ENCODE measurements at places on chromosomes 5 and 9. TPM values are rescaled to one million over a fixed set of nuclear protein-coding genes. Genes with fewer than 3 reads are reported as not detected.

Gene PAPPA
- 0.13 TPM for total RNA-seq

Gene ALDOB
- 4,002 TPM for total RNA-seq

Gene TEX48
- total RNA-seq = not detected

Gene TERT
- 0.10 TPM for total RNA-seq

DNA sequence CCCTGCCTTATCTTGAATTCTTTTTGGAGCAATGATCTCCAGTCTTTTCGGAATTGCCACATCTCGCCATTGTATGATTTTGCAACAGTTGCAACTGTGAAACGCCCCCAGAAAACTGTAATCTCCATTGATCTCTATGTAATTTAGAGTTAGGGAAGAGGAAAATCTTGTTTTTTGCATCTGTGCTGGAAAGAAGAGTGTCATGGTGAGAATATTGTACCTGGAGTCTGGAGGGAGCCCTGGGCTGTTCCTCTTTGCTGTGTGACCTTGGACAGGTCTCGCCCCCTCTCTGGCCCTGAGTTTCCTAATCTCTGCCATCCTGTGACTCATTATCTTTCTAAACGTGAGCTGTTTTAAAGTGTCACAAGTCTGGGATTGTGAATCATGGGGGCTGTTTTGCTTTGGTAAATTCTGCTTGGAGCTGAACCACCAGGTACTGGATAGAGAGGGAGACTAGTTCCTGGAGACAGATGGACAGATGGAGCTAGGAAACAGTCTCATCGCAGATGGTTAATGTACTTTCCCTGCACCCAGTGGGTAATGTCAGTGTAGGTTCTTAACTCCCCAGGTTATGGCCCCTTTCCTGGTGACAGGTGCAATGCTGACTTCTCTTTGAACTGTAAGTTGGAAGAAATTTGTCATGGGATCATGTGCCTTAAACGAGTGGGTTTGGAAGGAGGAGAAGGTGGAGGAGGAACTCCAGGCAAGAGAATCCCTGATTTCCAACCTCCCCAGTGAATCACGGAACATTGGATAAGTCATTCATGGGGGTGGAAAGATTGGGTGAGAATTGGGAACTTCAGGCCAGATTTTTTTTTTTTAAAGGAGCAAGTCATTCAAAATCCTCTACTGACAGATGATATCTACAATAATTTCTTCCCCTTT lies 19.6 kb downstream of the PPARGC1B start:
- DNase-seq = no peak

DNA sequence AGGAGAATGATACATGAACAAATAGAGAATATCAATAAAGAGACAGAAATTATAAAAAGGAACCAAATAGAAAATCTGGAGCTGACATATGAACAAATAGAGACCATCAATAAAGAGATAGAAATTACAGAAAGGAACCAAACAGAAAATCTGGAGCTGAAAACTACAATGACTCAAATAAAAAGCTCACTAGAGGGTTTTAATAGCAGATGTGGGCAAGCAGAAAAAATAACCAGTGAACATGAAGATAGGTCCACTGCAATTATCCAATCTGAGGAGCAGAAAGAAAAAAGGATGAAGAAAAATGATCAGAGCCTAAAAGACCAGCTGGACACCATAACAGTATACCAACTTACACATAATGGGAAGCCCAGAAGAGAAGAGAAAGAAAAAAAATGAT lies 353.7 kb downstream of the ARL15 start:
- DNase-seq = no peak

DNA sequence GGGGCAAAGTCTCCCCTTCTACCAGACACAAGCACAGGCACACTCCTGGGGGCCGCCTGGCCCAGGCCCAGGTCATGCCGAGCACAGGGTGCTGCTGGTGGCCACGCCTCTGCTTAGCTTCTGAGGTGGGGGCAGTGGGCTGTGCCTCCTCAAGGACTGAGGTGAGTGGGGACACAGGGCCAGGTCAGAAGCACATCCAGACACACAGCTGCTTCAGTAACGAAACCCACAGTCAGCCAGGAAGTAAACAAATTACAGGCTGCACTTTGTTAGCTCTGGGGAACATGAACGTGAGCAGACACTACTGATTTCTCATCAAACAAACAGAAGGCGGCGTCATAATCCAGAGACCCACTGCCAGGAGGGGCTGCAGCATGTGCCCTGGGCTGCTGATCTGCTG lies 192.4 kb downstream of the HSPA4 start:
- DNase-seq = no peak

- DNase-seq = no peak
Measured at GRCh38 chr5:62256161-62257019, 49.6 kb upstream of the KIF2A start.

- no peak for DNase-seq
Measured at GRCh38 chr5:57816108-57816507, 333.5 kb upstream of the ACTBL2 start.

GRCh38 chr5:167665841-167666375 lies 625.5 kb upstream of the WWC1 start:
- DNase-seq = no peak

- DNase-seq = no peak
Measured at GRCh38 chr5:14487897-14488570, 93.6 kb upstream of the OTULINL start.

DNA sequence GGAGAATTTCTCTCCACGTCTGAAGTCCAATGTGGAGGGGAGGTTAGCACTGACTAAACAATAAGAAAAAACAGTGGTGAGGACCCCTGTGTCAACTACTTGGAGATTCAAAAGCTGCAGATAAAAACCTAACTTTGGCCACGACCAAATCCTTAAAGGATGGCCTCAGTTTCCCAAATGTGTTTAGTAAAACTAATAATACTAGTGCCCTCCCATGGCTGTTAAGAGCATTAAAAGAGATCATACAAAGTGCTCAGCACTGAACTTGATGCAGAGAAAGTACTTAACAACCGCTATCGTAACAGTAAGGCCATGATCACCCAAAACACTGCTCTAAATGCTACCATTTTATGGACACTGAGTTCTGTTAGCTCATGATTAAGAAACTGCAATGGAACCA lies 288.4 kb downstream of the EBF1 start:
- DNase-seq = no peak

DNA sequence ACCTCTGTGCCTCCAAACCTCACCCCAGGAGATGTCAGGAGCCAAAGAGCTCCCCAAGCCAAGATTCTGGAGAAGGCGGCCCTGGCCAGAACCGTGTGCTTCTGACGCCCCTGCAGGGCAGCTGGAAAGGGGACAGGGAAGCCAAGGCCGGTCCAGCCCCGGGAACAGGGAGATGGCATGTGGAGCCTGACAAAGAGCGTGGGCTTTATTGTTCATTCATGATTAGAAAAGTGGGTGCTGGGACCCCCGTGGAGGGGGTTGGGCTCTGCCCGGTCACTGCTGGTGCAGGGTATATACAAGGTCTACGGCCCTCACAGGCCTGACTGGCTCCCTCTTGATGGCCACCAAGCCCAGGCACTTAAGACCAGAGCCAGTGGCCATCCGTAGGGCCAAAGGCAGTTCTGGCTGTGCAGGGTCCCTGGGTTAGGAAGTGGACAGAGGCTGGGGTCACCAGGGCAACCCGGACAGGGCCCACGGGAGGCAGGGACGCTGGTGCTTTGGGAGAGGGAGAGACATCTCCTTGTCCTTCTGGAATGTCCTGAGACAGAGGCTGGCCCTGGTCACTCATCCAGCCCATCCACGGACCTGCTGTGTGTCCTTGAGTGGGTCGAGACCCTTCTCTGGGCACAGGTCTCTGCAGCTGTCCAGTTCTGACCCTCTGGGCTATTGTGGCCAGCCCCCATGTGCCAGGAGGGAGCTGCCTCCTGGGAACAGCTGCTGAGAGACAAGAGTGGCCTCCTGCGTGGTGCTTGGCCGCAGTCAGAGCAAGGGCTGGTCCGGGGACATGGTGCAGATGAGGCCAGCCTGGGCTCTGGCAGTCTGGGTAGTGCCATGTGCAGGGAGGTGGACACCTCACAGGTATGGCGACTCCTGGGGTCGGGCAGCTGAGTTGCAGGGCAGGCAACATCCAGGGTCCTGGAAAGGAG lies 12.5 kb downstream of the NINJ1 start:
- peak; percentile 44 for DNase-seq

- DNase-seq = peak; percentile 59
Measured at GRCh38 chr5:109805883-109806282, 116.2 kb downstream of the MAN2A1 start.

- no peak for DNase-seq
Measured at GRCh38 chr5:179608131-179608581, 15.3 kb downstream of the HNRNPH1 start.

- DNase-seq = no peak
Measured at GRCh38 chr9:35673132-35674024, at the start of gene CA9. CA9 (plus strand) TSS chr9:35673928; CDS start chr9:35673960, 32 bp downstream.

- DNase-seq = no peak
Measured at GRCh38 chr9:12771891-12772290, 2.9 kb upstream of the LURAP1L start.

DNA sequence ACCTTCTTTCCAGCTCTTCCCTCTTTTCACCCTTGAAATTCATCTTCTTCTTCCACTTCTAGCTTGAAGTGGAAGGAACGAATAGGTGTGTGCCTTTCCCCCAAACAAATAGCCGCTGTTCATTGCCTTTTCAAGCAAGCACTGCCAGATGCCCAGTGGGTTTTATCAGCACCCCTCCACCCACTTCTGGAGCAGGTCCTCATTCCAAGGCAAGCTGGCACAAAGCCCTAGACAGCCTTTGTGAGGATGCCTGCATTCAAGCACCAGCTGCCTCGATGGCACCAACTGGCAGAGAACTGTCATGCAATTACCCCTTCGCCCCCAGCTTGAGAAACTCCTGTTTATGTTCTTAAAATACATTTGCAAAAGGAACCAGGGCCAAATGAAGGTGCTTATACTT lies 36.5 kb downstream of the SERINC5 start:
- DNase-seq = no peak

- peak; percentile 76 for DNase-seq
Measured at GRCh38 chr5:111680737-111681413, 76.1 kb downstream of the NREP start.

- DNase-seq = no peak
Measured at GRCh38 chr9:5866272-5866671, 24.4 kb upstream of the MLANA start.

GRCh38 chr5:134127988-134128647 lies 13.6 kb downstream of the TCF7 start:
- DNase-seq = no peak

DNA sequence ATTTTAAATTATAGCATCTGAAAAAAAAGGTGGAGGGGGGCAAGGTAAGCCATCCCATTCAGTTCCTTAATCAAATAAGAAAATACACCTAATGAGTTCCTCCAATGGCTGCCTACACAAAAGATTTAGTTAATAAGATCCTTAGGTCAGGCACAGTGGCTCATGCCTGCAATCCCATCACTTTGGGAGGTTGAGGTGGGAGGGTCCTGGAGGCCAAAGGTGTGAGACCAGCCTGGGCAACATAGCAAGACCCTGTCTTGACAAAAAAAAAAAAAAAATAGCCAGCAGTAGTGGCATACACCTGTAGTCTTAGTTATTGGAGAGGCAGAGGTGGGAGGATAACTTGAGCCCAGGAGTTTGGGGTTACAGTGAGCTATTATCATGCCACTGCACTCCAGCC lies 78.4 kb downstream of the ST8SIA4 start:
- no peak for DNase-seq

Measured in left lobe of liver (tissue), 2 donors.